ENCODE measurements at places on chromosomes 7 and 10.

DNA sequence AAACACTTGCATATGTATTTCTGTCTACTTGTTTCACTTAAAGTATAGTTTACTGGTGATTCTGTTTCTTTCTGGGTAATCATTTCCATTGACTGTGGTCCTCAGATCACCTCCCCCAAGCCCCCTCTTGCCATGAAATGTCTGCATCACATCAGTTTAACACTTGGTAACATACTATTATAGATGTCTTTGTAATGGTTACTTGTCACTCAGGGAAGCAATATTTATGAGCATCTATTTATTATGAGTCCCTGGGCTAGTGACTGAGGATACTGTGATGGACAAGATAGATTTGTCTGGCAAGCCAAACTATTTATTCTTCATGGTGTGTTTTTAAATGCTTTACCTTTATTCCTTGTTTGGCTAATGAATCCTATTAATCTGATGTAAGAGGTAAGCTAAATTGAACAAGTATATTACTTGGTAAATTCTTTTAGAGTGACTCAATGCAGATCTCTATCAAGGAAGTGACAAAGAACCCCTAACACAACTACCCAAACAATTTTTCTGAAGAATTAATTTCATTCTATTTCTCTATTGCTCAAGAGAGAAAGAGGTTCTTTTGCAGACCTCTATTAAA, 270.9 kb downstream of the RELN start:
- H3K36me3 ChIP-seq, result no peaks in the 10 kb centered on the region
- no peaks in the 10 kb centered on the region for H3K4me1 ChIP-seq
- no peaks in the 10 kb centered on the region for H3K27me3 ChIP-seq
- no peak overlapping the region for H3K4me3 ChIP-seq
- DNase-seq, result no peak

DNA sequence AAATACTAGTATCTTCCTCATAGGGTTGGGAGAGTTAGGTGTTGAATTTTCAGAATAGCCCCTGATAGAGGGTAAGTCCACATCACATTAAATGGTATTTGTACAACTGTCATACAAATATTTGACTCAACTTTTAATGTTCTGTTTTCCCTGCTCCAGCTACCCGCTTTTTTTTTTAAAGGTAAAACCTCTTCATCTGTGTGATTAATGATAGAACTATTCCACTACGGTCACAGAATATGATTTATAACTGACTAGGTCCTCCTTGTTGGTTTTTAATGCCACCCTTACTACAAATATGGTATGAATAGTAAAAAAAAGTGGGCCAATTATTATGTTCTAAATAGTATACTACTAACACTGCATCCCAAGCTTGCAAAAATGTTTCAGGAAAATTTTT, 15.6 kb upstream of the NRP1 start:
- no peaks in the 10 kb centered on the region for H3K36me3 ChIP-seq
- no peak overlapping the region for H3K27ac ChIP-seq
- H3K27me3 ChIP-seq, result no peaks in the 10 kb centered on the region
- no peak overlapping the region for H3K4me3 ChIP-seq
- H3K4me1 ChIP-seq, result no peaks in the 10 kb centered on the region

DNA sequence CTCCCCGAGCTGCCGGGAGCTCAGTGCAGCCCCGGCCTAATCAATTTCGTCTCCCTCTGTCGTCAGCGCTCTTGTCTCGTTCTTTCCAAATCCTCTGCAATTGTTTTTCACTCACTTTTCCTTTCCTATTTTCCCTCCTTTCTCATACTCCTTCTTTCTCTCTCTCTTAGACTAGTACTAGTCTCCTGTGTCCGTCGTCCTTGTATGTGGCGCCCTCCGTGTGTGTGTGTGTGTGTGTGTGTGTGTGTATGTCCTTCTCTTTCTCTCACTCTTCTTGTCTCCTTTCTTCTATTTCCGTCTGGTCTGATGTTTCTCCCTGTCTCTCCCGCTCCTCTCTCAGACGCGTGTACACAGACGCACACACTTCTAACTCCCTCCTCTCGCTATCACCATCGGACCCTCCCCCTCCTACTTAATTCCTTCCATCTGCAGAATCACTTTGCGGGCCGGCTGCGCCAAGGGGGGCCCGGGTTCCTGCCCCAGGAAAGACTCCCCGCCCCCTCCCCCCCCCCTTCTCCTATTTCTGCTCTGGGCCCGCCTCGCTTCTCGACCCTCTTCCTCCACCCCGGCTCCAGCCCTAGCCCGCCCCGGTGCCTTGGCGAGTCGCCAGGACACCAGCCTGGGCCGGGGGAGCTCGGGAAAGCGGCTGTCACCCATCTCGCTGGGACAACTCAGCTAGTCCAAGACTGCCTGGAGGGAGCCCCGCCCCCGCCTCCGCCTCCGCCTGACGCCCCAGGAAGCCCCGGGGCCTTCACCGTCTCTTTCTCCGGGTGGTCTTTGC, 743 bp upstream of the ZCCHC24 start:
- H3K36me3 ChIP-seq, result no peaks in the 10 kb centered on the region
- peaks cover 11% of the 10 kb centered on the region for H3K4me1 ChIP-seq
- no peaks in the 10 kb centered on the region for H3K27me3 ChIP-seq

- no peaks in the 10 kb centered on the region for H3K4me1 ChIP-seq
- H3K36me3 ChIP-seq, result no peaks in the 10 kb centered on the region
- H3K4me3 ChIP-seq, result peak overlapping the region; percentile 81
- no peaks in the 10 kb centered on the region for H3K27me3 ChIP-seq
- no peak for DNase-seq
Measured at GRCh38 chr7:35038354-35038753, 1.1 kb upstream of the DPY19L1 start.

- H3K4me3 ChIP-seq, result no peak overlapping the region
- H3K36me3 ChIP-seq, result no peaks in the 10 kb centered on the region
- DNase-seq, result no peak
- no peaks in the 10 kb centered on the region for H3K27me3 ChIP-seq
Measured at GRCh38 chr10:77301305-77301730, 336.3 kb downstream of the KCNMA1 start.

GRCh38 chr10:34834274-34834673, 19.2 kb upstream of the PARD3 start:
- no peak overlapping the region for H3K27ac ChIP-seq
- no peaks in the 10 kb centered on the region for H3K4me1 ChIP-seq
- DNase-seq, result no peak
- H3K36me3 ChIP-seq, result no peaks in the 10 kb centered on the region
- H3K4me3 ChIP-seq, result no peak overlapping the region
- no peaks in the 10 kb centered on the region for H3K27me3 ChIP-seq

- no peaks in the 10 kb centered on the region for H3K36me3 ChIP-seq
- DNase-seq, result no peak
- no peak overlapping the region for H3K27ac ChIP-seq
- no peak overlapping the region for H3K4me3 ChIP-seq
- H3K4me1 ChIP-seq, result no peaks in the 10 kb centered on the region
- H3K27me3 ChIP-seq, result no peaks in the 10 kb centered on the region
Measured at GRCh38 chr7:69412331-69413146, 185.7 kb upstream of the AUTS2 start.

GRCh38 chr10:44749151-44749550, 162.0 kb upstream of the TMEM72 start:
- no peak for DNase-seq
- H3K27ac ChIP-seq, result no peak overlapping the region
- no peaks in the 10 kb centered on the region for H3K27me3 ChIP-seq
- H3K36me3 ChIP-seq, result no peaks in the 10 kb centered on the region

GRCh38 chr7:116162254-116162653, 48.1 kb upstream of the TES start:
- H3K27ac ChIP-seq, result no peak overlapping the region
- DNase-seq, result no peak
- no peaks in the 10 kb centered on the region for H3K36me3 ChIP-seq
